ENCODE measurements at places on chromosomes 2 and 18.

- no peak for DNase-seq
Observed at GRCh38 chr2:205187731-205188130, 494.6 kb upstream of the NRP2 start.

DNA sequence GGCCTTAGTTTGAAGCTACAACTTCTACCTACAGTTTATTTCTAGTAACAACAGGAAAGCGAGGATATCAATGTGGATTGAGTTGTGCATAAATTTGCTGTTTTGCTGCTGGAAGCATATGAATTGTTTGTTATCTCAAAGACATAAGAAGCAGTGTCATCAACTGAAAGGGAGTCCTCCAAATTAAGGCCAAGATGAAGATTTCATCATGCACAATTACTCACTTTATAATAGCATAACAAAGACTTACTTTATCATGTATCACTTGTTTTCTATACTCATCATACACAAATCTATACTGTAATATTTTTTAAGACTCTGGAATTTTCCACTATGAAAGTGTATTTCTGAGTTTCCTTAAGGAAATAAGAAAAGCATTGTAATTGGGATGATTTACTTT lies 136.1 kb upstream of the FANCL start:
- DNase-seq: no peak

- no peak for DNase-seq
Observed at GRCh38 chr2:194271293-194271961, 1385.6 kb upstream of the SLC39A10 start.

DNA sequence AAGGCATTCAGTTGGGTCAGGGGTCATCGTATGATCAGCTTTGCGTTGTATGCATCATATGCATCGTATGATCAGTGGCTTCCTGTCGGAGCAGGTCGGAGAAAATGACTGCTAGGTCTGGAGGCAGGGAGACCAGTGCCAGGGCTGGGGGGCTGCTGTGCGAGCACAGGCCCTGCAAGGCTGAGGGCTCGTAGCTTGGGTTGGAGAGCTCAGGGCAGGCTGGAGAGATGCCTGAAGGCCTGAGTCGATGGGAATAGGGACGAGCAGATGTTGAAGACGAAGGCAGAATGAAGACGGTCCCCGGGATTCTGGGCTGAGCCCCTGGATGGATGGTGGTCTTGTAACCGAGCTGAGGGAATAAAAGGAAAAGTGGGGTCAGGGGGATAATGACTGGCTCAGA lies 25.3 kb upstream of the ACKR3 start:
- DNase-seq: no peak

GRCh38 chr2:168642873-168643272 lies 159.6 kb upstream of the NOSTRIN start:
- no peak for DNase-seq

DNA sequence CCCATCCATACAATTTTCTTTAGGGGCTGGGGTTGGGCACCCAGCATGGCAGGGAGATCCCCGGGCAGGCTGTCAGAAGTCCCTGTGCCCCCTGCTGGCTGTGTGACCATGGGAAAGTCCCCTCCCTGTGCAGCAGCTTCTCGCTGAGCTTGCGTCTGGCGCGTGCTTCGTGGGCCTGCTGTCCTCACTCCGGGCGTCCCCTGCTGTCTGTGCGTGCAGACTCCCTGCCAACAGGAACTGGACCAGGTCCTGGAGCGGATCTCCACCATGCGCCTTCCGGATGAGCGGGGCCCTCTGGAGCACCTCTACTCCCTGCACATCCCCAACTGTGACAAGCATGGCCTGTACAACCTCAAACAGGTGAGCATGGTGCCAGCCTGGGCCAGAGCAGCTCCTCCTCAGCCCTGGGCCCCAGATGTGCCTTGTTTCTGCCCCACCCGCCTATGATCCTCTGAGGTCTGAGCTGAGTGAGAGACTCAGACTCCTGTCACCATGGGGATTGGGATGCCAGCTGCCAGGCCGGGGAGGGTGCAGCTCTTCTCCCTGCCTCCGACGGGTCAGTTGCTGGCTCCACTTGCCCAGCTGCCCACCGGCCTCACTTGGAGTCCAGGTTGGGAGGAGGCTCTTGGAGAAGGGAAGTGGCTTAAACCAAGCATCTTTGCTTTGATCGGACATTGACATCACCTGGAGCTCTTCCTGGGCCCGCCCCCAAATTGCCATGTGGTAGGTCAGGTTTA lies 28.6 kb downstream of the IGFBP2 start:
- DNase-seq: no peak

DNA sequence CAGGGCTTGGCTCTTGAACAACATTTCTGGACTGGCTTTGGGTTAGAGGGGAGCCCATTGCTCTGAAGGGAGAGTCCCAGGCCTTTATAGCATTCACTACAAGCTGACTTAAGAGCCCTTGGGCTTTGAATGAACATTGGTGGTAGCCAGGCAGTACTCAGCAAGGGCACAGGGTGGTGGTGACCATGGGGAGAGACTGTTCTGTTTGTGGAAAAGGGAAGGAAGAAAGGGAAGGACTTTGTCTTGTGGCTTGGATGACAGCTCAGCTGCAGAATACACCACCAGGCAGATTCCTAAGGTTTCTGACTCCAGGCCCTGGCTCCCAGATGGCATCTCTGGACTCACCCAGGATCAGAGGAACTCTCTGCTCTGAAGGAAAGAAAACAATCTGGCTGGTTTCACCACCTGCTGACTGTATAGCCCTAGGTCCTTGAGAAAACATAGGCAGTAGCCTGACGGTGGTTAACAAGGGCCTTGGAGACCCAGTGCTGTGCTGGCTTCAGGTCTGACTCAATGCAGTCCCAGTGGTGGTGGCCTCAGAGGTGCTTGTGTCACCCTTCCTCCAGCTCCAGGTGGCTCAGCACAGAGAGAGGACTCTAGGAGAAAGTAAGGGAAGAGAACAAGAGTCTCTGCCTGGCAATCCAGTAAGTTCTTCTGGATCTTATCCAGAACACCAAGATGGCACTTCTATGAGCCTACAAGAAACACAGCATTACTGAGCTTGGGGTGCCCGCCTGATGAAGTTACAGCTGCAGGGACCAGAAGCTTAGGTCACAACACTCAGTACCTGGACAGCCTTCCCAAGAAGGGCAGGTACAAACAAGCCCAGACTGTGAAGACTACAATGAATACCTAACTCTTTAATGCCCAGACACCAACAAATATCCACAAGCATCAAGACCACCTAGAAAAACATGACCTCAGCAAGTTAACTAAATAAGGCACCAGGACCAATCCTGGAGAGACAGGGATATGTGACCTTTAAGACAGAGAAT lies 16.4 kb upstream of the ABCB11 start:
- DNase-seq: no peak

- no peak for DNase-seq
Observed at GRCh38 chr18:6784046-6784445, 54.5 kb downstream of the ARHGAP28 start.

DNA sequence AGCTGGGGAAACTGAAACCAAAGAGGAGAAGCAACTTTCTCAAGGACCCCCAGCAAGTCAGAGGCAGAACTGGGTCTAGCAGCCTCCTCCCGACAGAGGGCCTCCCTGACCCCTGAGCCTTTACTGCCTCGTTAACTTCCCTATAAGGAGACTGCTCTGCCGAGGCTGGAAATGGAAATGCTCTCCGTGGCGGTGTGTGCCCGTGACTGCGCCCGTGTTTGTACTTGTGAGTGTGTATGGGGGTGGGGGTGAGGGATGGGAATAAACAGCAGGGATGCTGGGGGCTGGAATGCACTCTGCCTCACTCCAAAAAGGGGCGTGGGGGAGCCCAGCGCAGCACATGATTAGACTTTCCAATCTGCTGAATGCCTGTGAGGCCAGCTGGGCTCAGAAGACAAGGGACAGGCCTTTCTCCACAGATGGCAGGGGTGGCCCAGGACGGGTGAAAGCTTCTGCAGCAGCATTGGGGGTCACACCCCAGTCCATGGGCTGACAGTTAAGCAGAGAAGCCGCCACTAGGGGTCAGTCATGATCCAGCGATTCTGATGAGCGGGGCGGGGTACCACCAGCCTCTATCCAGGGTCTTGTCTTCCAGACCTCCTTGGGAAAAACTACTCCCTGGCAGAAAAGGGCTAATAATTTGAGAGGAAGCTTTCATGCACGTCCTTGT lies 26.8 kb downstream of the MPHOSPH10 start:
- DNase-seq: peak; percentile 35

- no peak for DNase-seq
Observed at GRCh38 chr2:216802516-216803215, 57.2 kb downstream of the TNP1 start.

Measured in muscle of arm (tissue), 14 donors.